ENCODE measurements at places on chromosomes 3 and 15. TPM values are rescaled to one million over a fixed set of nuclear protein-coding genes. Genes with fewer than 3 reads are reported as not detected.

- no peaks in the 10 kb centered on the region for H3K36me3 ChIP-seq
- no peak for DNase-seq
- no peak overlapping the region for H3K4me3 ChIP-seq
- no peaks in the 10 kb centered on the region for H3K4me1 ChIP-seq
Observed at GRCh38 chr3:71896751-71897150, 111.8 kb upstream of the PROK2 start.

The FETUB gene
- total RNA-seq: not detected

The CCNDBP1 gene
- 54.1 TPM for total RNA-seq

DNA sequence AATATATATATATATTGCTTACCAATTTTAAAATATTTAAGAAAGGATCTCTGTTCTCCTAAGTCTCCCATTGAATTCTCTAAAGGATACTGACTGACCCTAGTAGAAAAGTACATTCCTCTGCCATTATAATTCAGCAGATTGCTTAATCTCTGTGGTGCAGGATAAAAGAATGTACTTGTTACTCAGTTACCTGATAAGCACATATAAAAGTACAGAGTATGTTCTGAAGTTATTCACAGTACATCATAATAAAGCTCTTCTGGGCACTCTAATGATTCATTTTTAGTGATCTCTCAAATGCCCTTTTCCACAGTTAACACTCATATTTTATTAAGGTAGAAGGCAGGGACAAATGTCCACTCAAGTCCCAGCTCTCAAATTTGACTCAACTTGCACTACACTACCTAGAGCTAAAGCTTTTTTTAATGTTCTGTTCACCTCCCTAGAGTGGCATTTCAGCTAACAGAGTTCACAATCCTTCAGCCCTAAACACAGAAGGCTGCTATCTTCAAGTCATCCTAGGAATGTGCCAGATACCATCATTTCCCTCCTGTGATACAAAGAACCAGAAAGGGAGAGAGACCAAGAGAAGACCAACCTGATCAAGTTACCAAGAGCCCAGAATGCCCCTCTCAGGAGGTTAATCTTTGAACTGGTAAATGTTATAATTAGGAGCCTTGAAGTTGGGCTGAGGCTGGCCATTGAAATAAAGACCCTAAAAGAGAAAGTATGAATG lies 53.3 kb downstream of the MEIS2 start:
- no peaks in the 10 kb centered on the region for H3K36me3 ChIP-seq
- DNase-seq: no peak
- no peak overlapping the region for H3K27ac ChIP-seq
- H3K4me1 ChIP-seq: no peaks in the 10 kb centered on the region
- no peaks in the 10 kb centered on the region for H3K27me3 ChIP-seq

DNA sequence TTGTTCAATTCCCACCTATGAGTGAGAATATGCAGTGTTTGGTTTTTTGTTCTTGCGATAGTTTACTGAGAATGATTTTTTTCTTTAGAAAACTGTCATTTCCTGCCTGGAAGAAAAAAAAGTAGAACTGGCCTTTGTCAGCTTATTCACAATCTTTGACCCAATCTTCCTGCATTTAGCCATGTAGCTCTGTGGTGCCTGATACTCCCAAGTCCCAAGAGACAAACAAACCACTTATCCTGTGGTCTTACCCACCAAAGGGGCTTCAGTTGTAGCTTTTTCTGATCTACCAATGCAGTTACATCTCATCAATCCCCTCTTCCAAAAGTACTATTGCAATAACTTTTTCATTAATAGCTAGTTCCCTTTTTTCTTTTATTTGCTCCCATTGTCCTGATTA lies 444.6 kb downstream of the GRM7 start:
- H3K27me3 ChIP-seq: no peaks in the 10 kb centered on the region
- H3K27ac ChIP-seq: no peak overlapping the region
- no peak for DNase-seq
- no peak overlapping the region for H3K4me3 ChIP-seq
- H3K4me1 ChIP-seq: no peaks in the 10 kb centered on the region

DNA sequence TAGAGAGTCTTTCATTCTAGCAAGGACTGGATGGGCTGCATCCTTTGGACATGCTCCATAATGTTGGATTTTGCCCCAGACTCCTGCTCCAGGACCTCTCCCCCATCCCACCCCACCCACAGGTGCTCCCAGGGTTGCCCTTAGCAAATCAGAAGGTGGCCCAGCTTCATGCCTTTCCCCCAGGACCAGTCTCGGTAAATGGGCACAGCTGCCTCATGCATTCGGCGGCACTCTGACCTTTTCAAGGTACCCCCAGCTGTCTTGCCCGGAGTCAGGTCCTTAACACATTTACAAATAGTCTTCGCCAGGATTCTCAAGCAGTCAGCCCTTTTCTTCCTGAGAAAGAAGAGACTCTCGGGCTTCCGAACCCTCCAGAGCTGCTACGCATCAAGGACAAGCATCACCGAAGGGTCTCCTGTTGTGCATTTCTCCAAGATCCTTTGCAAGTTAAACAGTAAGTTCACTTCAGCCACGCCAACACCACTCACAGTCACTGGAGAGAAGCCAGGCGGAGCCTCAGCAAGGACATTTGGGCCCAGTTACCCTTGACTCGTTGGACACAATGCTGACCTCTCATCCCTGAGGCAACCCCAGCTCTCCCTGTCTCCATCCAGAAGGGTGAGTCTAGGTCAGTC lies 287.8 kb downstream of the FAM43A start:
- H3K27me3 ChIP-seq: peaks cover 14% of the 10 kb centered on the region
- H3K4me3 ChIP-seq: no peak overlapping the region
- no peak overlapping the region for H3K27ac ChIP-seq
- no peaks in the 10 kb centered on the region for H3K4me1 ChIP-seq
- H3K36me3 ChIP-seq: no peaks in the 10 kb centered on the region

The LMOD3 gene
- not detected for total RNA-seq

DNA sequence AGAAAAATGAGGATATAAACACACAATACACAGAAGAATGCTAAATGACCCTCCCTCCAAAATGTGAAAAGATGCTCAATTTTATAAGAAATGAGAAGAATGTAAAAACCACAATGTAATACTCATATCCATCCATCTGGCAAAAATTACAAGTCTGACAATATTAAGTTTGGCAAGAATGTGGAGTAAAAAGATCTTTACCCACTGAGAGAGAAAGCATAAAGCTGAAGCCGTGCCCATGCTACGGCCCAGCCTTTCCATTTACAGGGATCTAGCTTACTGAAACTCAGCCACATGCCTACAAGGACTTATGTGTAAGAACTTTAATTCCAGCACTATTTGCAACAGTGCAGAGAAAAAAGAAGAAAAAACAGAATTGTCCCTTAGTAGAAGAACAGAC lies 42.9 kb downstream of the ATP13A3 start:
- H3K27ac ChIP-seq: no peak overlapping the region
- H3K4me3 ChIP-seq: no peak overlapping the region
- H3K36me3 ChIP-seq: peaks cover 71% of the 10 kb centered on the region
- H3K4me1 ChIP-seq: peaks cover 5% of the 10 kb centered on the region

- peak overlapping the region; percentile 1 for H3K4me3 ChIP-seq
- no peaks in the 10 kb centered on the region for H3K36me3 ChIP-seq
- H3K27ac ChIP-seq: no peak overlapping the region
- no peak for DNase-seq
Observed at GRCh38 chr3:129553719-129554118, 10.7 kb downstream of the H1-8 start.

The PCOLCE2 gene
- total RNA-seq: 0.33 TPM

The IQCB1 gene
- total RNA-seq: 51.6 TPM

The SERPINI2 gene
- not detected for total RNA-seq

Measured in activated CD4-positive, alpha-beta T cell treated with anti-CD3 and anti-CD28 coated beads, Interleukin-2, amount 10 ng/mL, durations not matched to agents 24 days and 14 days (primary cell).